HCEC 1CT (cell line): ENCODE measurements at places on chromosomes 3 and 15.

DNA sequence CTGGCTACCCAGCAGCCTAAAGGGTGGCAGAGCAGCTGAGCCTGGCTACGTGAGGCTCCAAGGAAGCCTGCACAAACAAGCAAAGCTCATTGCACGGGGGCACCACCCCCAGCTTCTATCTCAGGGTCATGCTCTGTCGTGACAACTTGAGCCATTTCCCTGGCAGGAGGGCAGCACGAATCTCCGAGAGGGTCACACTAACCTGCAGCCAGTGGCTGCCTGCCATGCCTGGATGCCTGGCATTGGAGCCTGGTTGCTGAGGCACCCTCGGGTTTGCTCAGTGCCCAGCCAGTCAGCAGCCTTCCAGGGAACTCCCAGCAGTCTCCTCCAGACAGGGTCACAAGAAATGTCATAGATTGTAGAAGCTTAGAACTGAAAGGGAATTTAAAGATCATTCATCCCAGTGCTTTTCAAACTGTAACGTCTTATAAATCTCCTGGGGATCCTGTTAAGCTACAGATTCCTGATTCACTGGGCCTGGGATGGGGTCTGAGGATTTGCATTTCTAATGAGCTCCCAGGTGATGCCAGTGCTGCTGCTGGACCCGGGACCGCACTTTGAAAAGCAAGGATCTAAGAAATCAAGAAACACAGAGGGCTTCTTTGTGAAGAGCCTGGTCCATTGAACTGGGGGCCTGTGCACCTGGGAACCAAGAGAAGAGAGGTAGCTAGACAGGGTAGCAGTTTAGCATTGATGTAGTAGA lies 48.4 kb downstream of the TMEM266 start:
- no peak for DNase-seq

GRCh38 chr15:89490814-89491315 lies 5.5 kb downstream of the RHCG start:
- no peak for DNase-seq

GRCh38 chr3:133418361-133418760 lies 18.5 kb downstream of the BFSP2 start:
- DNase-seq, result no peak

GRCh38 chr3:11452885-11453847 lies 181.0 kb downstream of the ATG7 start:
- peak; percentile 67 for DNase-seq

DNA sequence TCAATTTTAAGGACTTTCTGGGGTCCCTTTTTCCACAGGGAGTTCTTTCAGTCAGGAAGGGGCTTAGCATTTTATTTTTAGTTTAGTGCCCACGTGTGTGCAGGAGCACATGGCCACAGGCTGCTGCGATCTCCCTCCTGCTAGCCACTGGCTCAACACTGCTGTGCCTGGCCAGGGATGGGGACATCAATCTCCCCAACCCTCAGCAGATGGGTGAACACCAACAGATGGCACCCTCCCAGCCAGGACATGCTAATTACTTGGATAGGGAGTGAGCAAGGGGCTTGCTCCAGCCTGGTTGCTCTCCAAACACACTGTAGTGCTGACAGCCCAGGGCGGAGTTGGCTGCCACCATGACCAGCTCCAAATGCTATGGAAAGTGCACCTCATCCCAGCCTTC lies 7.4 kb upstream of the RIOX2 start:
- no peak for DNase-seq

GRCh38 chr3:31636049-31636448 lies 103.3 kb downstream of the STT3B start:
- no peak for DNase-seq

GRCh38 chr3:117170094-117170493 lies 460.5 kb downstream of the TUSC7 start:
- DNase-seq, result no peak

GRCh38 chr15:61541516-61541915 lies 312.4 kb upstream of the RORA start:
- DNase-seq, result no peak

GRCh38 chr3:17544632-17545031 lies 197.8 kb downstream of the TBC1D5 start:
- peak; percentile 18 for DNase-seq
